Activated CD4-positive, alpha-beta memory T cell treated with anti-CD3 and anti-CD28 coated beads, Interleukin-2, amount 10 ng/mL, durations not matched to agents 7 days and 5 days (primary cell): ENCODE measurements at places on chromosomes 2 and 18.
A peak's percentile ranks its signal among the peaks of the same experiment; 100 is the strongest.

GRCh38 chr2:202193881-202194353 is 44.5 kb downstream of the SUMO1 start:
- H3K27ac ChIP-seq: no peak overlapping the region
- H3K4me1 ChIP-seq: no peaks in the 10 kb centered on the region
- peaks cover 16% of the 10 kb centered on the region for H3K27me3 ChIP-seq
- H3K36me3 ChIP-seq: no peaks in the 10 kb centered on the region
- DNase-seq: no peak

GRCh38 chr2:141399270-141399669 is 731.5 kb downstream of the LRP1B start:
- H3K27me3 ChIP-seq: no peaks in the 10 kb centered on the region
- H3K27ac ChIP-seq: no peak overlapping the region
- H3K4me1 ChIP-seq: no peaks in the 10 kb centered on the region
- H3K4me3 ChIP-seq: no peak overlapping the region

DNA sequence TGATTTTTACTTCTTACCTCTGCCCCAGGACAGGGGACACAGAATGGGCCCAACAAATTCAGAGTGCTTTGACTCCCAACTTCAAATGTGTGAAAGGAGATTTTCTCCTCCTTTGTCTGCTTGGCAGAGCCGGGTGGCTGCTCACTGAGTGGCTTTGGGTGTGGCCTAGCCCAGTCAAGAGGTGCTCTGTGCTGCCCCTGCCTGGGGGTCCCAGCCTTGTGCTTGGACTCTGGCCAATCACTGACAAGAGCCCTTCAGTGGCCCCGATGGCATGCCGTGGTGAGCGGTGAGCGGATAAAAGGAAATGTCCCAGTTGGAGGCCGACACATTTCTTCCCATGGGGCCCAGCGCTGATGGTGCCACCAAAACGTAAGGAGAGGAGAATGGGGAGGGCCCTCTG is 259.2 kb downstream of the CELF4 start:
- H3K36me3 ChIP-seq: no peaks in the 10 kb centered on the region
- no peak overlapping the region for H3K4me3 ChIP-seq
- H3K27ac ChIP-seq: no peak overlapping the region
- no peak for DNase-seq

- H3K27me3 ChIP-seq: peaks cover 5% of the 10 kb centered on the region
- no peak overlapping the region for H3K27ac ChIP-seq
- H3K36me3 ChIP-seq: no peaks in the 10 kb centered on the region
- H3K4me3 ChIP-seq: no peak overlapping the region
Measured at GRCh38 chr2:15043336-15044058, 411.0 kb downstream of the LRATD1 start.

DNA sequence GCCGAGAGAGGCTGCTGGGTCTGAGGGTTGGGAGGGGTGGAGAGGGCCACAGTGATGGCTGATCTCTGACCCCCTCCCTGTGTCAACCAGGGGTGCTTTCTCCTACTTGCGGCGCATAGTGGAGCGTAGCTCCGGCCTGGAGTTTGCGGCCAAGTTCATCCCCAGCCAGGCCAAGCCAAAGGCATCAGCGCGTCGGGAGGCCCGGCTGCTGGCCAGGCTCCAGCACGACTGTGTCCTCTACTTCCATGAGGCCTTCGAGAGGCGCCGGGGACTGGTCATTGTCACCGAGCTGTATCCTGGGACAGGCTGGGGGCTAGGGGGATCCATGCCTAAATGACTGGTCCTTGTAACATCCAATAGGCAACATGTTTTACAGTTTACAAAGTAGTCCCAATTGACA is 20.9 kb upstream of the GMPPA start:
- H3K36me3 ChIP-seq: no peaks in the 10 kb centered on the region
- DNase-seq: no peak
- peaks cover 4% of the 10 kb centered on the region for H3K4me1 ChIP-seq
- no peak overlapping the region for H3K4me3 ChIP-seq

GRCh38 chr2:191721331-191721730 is 43.4 kb downstream of the NABP1 start:
- H3K4me3 ChIP-seq: no peak overlapping the region
- DNase-seq: no peak
- H3K36me3 ChIP-seq: no peaks in the 10 kb centered on the region

GRCh38 chr2:184760931-184761330 is 162.6 kb downstream of the ZNF804A start:
- DNase-seq: no peak
- H3K4me3 ChIP-seq: no peak overlapping the region
- no peak overlapping the region for H3K27ac ChIP-seq
- no peaks in the 10 kb centered on the region for H3K36me3 ChIP-seq

DNA sequence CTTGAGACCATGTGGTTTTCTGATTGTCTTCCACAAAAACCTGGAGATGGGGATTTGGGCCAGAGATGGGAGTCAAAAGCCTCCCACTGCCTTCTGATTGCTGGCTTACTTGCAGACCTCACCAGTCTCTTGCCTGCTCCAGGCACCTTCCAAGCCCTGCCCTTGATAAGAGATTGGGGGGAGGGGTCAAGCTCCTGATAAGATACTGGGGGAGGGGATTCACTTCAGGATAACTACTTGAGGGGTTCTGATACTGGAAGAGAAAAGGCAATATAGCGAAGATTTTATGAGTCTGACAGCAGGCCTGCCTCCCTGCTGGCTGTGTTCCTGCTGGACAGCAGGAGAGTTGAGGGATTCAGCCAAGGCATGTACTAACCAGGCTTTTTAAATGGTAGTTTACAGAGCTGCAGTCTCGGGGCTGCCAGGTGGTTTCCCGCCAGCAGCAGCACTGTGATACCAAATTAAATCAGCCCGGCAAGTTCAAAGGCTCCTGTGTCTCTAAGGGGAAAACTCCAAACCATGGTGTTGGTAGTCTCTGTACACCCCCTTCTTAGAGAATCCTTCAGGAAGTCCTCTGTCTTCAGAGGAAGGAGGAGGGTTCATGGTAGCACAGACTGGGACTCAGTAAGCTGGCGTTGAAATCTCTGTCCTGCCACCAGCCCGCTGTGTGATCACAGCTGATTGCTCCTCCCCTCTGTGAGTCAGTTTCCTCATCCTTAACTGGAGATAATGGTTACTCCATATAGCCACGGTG is 58.3 kb downstream of the FBXO36 start:
- peak overlapping the region; percentile 31 for H3K27ac ChIP-seq
- H3K27me3 ChIP-seq: no peaks in the 10 kb centered on the region
- no peaks in the 10 kb centered on the region for H3K36me3 ChIP-seq

- H3K4me3 ChIP-seq: no peak overlapping the region
- H3K27me3 ChIP-seq: no peaks in the 10 kb centered on the region
- no peaks in the 10 kb centered on the region for H3K4me1 ChIP-seq
- DNase-seq: no peak
Measured at GRCh38 chr2:190169221-190170072, 106.9 kb upstream of the MSTN start.

- H3K4me1 ChIP-seq: peaks cover 41% of the 10 kb centered on the region
- no peak for DNase-seq
- H3K27me3 ChIP-seq: peaks cover 11% of the 10 kb centered on the region
- peaks cover 6% of the 10 kb centered on the region for H3K36me3 ChIP-seq
- H3K27ac ChIP-seq: no peak overlapping the region
Measured at GRCh38 chr2:134262684-134263083, 8.8 kb downstream of the MGAT5 start.

DNA sequence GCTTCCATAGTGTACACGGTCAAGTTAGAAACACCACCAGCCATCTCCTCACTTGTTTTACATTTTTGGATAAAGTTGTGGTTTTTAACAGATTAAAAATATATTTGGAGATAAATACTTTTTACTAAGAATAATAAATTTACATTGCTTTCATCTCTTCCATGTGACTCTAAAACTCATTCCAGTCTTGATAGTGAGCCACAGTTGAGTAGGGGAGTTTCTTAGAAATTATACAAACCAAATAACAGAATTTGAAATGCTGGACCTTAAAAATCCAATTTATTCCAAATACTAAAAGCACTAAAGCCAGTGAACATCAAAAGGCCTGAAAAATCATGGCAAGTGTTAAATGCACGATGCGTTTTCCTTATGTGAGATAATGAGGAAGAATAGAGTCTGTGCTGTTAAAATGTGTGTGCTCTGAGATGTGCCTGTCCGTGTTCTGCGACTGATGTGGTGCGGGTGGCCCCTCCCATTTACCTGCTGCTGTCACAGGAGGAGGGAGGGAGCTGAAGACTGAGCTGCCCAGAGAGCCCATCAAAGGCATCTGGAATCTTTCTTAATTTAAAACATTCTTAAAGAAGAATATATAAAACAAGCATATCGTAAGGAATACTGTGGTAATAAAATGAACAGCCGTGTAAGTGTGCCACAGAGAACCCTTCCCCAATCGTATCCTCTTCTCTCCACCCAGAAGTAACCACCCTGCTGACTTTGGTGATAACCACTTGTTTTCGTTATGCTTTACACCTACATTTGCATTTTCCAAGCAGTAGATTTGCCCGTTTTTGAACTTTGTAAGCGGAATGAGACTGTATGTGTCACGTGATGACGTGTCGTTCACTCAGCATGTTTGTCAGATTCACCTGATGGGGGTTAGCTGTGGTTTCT is 57.0 kb upstream of the TXNDC2 start:
- no peak overlapping the region for H3K27ac ChIP-seq
- peaks cover 16% of the 10 kb centered on the region for H3K27me3 ChIP-seq
- no peaks in the 10 kb centered on the region for H3K36me3 ChIP-seq
- no peak for DNase-seq

DNA sequence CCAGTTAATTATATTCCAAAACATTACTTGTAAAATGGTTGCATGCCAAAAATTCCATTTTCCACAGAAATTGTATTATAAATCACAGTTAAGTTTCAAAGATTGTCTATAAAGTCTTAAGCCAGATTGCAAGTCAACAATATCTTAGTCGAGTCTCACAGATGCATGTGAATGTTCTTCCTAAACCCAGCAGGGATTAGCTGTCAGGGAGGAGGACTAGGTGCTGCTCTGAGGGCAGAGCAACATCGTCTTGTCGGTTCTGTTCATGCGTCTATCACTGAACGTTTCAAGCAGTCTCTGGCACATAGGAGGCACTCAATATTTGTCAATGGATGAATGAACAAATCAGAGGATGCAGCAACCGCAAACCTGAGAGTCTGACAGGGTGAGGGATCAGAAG is 27.0 kb downstream of the EPB41L3 start:
- H3K36me3 ChIP-seq: no peaks in the 10 kb centered on the region
- H3K4me1 ChIP-seq: no peaks in the 10 kb centered on the region
- no peak overlapping the region for H3K27ac ChIP-seq
- H3K27me3 ChIP-seq: no peaks in the 10 kb centered on the region
- no peak overlapping the region for H3K4me3 ChIP-seq

DNA sequence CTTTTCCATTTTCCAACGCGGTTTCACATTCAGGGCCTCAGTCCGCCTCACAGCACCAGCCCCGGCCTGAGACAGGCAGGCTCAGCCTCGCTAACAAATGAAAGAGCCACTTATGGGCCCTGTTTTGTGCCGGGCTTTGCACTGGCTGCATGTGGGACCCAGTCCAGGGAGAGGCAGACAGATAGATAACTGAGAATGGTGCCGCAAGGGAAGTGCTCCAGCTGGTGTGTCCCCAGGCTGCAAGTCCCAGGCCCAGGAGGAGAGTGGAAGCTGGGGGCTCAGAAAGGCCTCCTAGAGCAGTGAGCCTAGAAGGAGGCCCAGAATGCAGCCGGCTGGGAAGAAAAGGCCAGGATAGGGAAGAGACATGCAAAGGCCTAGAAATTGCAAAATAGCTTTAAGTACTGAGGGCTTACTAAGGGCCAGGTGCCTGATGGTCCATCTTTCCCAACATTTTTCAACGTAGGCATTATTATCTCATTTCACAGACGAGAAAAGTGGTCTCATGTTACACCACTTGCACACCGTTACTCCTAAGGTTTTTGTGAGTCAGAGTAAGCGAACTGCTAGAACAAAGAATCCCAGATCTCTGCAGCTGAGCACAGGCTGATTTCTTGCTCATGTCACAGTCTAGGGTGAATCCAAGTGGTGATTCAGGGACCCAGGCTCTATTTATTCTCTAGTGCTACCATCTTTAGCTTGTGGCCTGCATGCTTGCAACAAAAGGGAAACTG is 26.0 kb downstream of the ADRA2B start:
- H3K27ac ChIP-seq: no peak overlapping the region
- H3K4me1 ChIP-seq: no peaks in the 10 kb centered on the region
- peaks cover 2% of the 10 kb centered on the region for H3K27me3 ChIP-seq
- H3K4me3 ChIP-seq: no peak overlapping the region

GRCh38 chr2:3645745-3646389 is 12.1 kb upstream of the ALLC start:
- H3K36me3 ChIP-seq: no peaks in the 10 kb centered on the region
- no peak overlapping the region for H3K4me3 ChIP-seq
- H3K27ac ChIP-seq: no peak overlapping the region
- no peaks in the 10 kb centered on the region for H3K27me3 ChIP-seq
- H3K4me1 ChIP-seq: peaks cover 2% of the 10 kb centered on the region
- no peak for DNase-seq

- no peak overlapping the region for H3K4me3 ChIP-seq
- peaks cover 2% of the 10 kb centered on the region for H3K36me3 ChIP-seq
- peak overlapping the region; percentile 61 for H3K27ac ChIP-seq
- H3K4me1 ChIP-seq: peaks cover 49% of the 10 kb centered on the region
Measured at GRCh38 chr2:43161650-43162510, 64.5 kb downstream of the ZFP36L2 start.

DNA sequence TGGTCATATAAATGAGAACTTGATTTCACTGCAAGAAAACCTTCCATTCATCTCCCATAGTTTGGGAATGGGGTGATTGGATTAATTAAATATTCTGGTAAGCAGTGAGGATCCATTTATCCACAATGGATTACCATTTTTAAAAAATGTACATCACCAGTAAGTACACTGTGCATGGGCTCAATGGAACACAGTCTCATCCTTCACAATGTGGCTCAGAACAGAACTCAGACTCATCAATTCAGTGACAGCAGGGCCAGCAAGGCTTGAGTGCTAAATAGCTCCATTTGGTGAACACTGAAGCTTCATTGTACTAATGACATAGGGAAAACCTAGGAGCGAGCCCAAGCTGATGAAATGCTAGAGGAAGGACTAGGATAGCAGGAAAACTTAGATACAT is 223.8 kb downstream of the CMPK2 start:
- H3K4me3 ChIP-seq: no peak overlapping the region
- H3K27me3 ChIP-seq: no peaks in the 10 kb centered on the region
- H3K27ac ChIP-seq: no peak overlapping the region
- H3K4me1 ChIP-seq: no peaks in the 10 kb centered on the region
- H3K36me3 ChIP-seq: no peaks in the 10 kb centered on the region

- H3K36me3 ChIP-seq: no peaks in the 10 kb centered on the region
- no peak overlapping the region for H3K4me3 ChIP-seq
- H3K27ac ChIP-seq: no peak overlapping the region
- H3K4me1 ChIP-seq: peaks cover 6% of the 10 kb centered on the region
Measured at GRCh38 chr18:48739266-48740067, 200.6 kb downstream of the CTIF start.

GRCh38 chr2:53632126-53632460 is 135.5 kb upstream of the CHAC2 start:
- H3K27me3 ChIP-seq: no peaks in the 10 kb centered on the region
- peaks cover 14% of the 10 kb centered on the region for H3K4me1 ChIP-seq
- DNase-seq: no peak

DNA sequence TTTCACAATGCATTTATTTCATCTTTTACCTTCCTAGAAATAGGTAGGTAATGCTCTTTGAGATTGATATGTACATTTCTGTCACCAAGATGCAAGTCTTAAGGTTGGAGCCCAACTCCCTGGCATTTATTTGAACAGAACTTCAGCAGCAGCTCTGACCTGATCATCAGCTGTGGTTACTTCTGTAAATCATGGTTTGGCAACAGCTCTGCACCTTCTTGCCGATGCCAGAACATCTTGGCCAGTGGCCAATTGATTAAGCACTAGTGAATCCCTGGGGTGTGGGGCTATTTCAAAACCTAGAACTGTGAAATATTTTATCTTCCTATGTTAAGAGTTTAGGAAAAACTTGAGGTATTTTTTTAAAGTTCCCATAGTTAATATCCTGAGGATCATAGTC is 124.8 kb upstream of the NYAP2 start:
- H3K27me3 ChIP-seq: no peaks in the 10 kb centered on the region
- no peaks in the 10 kb centered on the region for H3K4me1 ChIP-seq
- H3K27ac ChIP-seq: no peak overlapping the region

- H3K27me3 ChIP-seq: no peaks in the 10 kb centered on the region
- no peak for DNase-seq
- H3K27ac ChIP-seq: no peak overlapping the region
Measured at GRCh38 chr2:43300781-43301583, 74.6 kb upstream of the ZFP36L2 start.
